Fibroblast of lung (primary cell): ENCODE measurements at places on chromosomes 16 and 17. TPM values are rescaled to one million over a fixed set of nuclear protein-coding genes. Genes with fewer than 3 reads are reported as not detected.

GRCh38 chr17:39536468-39536867, 71.3 kb downstream of the NEUROD2 start:
- DNase-seq: no peak

DNA sequence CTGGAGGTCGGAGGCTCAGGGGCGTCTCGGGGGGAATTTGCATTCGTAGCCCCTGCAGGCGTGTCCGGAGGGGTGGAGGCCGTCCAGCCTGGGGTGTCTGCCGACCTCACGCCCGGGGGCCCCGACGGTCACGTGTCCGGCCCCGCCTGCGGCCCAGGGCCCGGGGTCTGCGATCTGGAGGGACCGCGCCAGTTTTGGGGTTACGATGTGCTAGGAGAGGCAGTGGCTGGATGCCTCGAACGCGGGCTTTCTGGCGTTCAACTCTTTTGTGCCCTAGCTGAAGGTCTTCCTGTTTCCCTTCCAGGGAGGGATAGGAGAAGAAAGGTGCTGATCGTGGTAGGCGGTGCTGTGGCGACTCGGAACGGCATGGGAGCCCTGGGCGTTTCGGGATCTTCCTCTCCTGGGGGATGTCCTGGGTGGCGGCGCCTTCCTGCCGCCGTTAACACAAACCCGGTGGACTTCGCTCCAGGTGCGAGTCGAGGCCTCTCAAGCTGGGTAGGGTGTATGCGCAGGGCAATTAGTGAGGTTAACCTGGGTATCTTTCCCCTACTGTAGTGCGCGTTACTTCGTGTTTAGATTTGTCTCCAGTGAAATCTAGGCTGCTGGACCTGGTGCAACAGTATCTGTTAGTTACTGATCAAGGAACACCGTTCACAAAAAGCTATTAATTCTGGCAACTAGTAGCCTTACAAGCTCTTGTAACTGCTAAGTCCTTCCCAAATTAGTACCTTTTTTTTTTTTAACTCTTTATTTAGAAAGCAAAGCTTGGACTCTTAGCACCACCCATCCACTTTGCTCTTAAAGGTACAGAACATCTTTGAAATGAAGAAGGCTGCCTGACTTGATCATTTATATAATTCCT, 1.3 kb downstream of the AKAP1 start:
- DNase-seq: peak; percentile 15

DNA sequence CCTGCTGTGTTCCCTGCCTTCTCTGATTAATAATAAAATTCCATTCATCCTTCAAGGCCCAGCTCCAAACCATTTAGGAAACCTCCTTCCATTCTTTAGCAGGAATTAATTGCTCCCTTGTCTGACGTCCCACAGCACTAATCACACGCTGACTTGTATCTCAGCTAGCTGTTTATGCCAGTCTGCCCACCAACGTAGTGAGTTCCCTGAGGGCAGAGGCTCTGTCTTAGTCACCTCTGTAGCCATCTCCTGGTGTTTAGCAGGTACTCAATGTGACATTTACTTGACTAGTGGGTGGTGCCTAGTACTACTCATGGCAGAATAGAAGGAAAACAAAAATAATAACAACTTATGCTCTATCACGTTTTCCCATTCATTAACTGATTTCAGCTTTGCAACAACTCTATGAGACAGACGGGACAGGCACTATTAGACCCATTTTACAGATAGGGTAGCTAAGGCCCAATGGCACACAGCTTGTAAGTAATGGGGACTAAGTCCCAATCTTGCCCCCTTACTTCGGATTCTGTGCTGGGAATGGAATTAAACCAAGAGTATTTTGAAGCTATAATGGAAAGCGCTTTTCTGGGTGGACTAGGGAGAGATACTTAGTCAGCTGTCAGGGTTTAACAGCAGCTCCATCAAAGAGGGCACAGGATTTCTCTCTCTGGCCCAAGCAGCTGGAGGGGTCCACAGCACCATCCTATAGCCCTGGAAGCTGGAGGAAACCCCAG, 931 bp upstream of the WIPF2 start:
- no peak for DNase-seq

DNA sequence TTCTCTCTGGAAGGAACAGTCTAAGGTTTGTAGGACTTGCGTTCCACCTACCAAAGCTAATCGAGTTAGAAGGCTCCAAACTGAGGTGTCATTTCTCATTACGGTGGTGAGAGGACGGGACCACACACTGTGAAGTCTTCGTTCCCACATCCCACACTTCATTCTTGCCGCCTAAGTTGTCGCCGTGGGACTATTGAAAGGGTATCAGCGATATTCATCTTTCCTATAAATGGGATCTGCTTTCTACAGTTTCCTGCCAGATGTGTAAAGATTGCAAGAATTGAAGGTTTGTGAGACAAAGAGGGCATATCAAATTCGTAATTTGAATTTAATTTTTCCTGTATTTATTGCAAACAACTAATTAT, 608 bp upstream of the TRIM37 start:
- no peak for DNase-seq

Gene RNF157
- total RNA-seq: 0.51 and 3.1 TPM in 2 replicates

- DNase-seq: peak; percentile 85
These were observed 24.3 kb upstream of the MLKL start for GRCh38 chr16:74724820-74725549.

GRCh38 chr16:4506450-4506849, 30.3 kb downstream of the HMOX2 start:
- DNase-seq: peak; percentile 84

GRCh38 chr17:80834893-80835275, 156.8 kb upstream of the CHMP6 start:
- no peak for DNase-seq

Gene FNDC8
- not detected in 2 replicates for total RNA-seq

Gene MT4
- total RNA-seq: not detected in 2 replicates

GRCh38 chr17:21189361-21189760, 24.6 kb downstream of the TMEM11 start:
- no peak for DNase-seq

GRCh38 chr17:36979565-36979941, 30.8 kb downstream of the AATF start:
- DNase-seq: peak; percentile 12

DNA sequence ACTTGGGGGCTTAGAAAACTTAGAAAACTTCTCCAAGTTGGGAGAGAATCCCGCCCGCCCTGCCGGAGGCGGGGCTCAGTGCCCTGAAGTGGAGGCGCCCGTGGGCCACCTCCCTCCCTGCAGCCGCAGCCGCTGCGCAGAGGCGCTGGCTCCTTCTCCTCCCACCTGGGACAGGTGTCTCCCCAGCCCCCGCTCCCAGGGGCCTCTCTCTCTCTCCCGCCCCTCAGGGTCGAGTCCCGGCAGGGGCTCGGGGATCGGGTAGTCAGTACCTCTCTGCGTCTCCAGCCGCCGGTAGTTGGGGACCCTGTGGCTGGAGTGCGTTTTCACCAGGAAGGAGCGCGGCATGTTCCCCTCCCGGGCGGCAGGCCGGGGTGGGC, 257 bp downstream of the SNAI3 start:
- DNase-seq: no peak

Gene FBXL20
- 11.3 and 14.5 TPM in 2 replicates for total RNA-seq

Gene MAF
- 26.7 and 27.7 TPM in 2 replicates for total RNA-seq

DNA sequence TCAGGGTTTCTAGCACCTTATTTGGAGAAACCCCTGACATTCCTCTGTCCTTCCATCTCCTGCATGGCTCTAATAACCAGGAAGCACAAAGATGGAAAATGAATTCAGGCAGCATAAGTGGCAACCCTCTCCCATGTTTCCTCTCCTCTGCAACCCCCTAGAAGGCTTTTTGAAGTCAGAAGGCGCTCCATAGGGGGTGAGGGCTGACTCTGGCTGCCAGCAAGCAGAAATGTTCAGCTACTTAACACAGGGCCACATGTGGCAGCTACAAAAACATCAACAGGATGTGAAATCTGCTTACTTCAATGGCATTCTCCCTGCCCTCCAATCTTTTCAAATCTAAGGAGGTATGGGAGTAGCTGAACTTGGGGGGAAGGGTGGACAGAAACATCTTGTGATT, 55.2 kb upstream of the IRX5 start:
- no peak for DNase-seq

DNA sequence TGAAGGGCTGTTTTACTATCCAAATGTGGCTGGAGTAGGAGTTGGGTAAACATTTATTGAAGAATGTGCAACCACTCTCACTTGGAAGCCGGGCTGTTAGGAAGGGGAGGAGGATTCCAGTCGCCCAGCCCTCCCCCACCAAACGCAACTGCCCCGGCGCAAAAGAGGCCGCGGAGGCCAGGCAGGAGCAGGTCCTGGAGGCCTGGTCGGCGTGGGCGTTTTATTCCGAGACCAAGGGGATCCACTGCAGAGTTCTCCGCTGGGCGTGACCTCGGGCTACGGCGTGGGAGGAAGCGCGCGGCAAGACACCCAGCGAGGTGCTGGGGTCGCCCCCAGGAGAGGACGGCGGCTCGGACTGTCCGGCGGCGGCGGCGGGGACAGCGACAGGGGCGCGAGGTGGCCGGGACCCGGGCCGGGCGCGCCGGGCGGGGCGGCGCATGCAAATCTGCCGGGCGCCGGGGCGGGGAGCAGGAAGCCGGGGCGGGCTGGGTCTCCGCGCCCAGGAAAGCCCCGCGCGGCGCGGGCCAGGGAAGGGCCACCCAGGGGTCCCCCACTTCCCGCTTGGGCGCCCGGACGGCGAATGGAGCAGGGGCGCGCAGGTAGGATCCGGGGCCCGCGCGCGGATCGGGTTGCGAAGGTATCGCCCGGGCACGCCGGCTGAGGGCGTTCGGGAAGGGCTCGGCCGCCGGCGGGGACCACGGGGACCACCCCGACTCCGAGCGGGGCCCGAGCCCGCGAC, at the start of gene IL4R:
Gene IL4R (plus strand): TSS at position 553 of the 739 bp plus-strand sequence. CDS start 26,230 bp downstream, outside the sequence.
- peak; percentile 75 for DNase-seq

DNA sequence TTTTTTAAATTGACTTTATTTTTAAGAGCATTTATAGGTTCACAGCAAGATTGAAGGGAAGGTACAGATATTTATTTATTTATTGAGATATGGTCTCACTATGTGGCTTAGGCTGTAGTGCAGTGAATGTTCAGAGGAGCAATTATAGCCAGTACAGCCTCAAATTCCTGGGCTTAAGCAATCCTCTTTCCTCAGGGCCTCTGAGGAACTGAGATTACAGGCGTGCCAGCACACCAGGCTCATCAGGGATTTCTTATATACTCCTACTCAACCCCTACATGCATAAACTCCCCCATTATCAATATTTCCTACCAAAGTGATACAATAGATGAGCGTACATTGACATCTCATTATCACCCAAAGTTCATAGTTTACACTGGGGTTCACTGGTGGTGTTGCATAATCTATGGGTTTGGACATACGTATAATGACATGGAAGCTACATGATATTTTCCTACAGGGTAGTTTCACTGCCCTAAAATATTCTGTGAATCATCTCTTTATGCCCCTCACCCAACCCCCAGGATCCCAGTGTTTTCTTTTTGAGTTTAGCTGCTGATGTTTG, 33.5 kb downstream of the HS3ST3B1 start:
- no peak for DNase-seq

Gene KIF2B
- not detected in 2 replicates for total RNA-seq

DNA sequence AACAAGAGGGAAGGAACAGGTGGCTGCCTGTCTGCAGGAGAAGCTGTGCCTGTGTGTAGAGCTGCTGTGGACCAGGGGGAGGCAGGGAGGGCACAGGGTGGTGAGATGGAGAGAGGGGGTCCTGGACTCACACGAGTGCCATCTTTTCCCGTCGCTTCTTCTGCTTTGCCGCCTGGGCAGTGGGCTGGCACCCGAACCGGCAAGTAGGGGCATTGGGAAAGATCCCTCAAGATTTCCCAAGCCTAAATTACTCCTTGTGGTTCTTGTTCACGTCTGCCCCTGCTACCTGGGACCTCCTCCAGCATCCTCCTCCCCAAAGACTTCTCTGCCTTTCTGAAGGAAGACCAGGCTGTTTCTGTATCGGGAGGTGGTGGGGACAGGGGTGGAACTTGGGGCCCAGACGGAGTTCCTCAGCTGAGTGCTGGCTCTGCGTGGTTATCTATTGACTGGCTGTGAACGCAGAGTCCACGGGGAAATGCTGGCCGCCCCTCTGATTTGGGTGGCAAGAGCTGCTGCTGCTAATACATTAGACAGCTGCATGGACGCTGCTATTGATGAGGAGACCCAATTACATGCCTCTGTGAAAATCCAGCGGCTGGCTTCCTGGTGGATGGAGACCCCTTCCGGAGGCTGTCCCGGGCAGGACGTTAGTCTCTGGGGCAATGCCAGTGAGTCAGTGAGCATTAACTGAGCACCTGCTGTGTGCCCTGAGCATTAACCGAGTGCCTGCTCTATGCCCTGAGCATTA, 114.5 kb downstream of the OR1D5 start:
- DNase-seq: no peak

DNA sequence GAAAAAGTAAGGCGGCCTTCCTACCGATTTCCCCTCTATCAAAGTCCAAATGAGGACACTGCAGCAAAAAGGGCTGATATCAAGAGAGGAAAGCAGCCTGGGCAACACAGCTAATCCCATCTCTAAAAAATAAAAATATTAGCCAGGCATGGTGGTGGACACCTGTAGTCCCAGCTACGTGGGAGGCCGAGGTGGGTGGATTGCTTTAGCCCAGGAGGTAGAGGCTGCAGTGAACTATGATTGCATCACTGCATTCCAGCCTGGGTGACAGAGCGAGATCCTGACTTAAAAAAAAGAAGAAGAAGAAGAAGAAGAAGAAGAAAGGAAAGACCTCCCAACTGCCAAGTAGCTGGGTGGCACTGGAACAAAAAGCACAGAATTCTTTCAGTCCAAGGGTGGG, 14.4 kb downstream of the CACNB1 start:
- no peak for DNase-seq

DNA sequence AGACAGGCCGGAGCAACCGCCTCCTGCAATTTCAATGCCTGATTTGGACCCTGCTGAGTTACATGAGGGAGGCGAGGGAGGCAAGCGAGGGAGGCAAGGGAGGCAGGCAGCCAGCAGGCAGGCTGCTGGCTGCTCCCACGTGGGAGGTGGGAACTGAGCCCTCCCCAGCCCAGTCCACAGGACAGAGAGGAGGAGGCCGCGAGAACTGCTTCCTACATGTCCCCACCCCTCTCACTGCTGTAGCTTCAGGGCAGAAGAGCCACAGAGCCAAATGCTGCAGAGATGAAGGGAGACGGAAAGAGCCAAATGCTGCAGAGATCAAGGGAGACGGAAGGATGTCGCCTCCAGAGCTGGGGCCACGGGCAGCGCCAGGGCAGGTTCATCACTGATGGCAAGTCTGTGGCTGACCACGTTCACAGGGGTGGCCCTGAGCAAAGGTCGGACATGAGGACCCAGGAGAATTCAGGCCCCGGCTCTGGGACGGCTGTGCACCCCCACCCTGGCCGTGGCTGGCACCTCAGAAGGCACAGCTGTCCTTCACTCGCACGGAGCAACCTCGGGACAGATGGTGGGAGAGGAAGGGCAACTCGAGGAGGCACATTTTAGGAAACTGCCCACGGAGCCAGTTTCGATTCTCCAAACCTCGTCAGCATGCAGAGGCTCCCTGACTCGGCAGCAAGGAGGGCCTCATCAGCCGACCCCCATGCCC, 21.5 kb downstream of the RPH3AL start:
- DNase-seq: no peak
